ENCODE measurements at places on chromosomes 6 and 20.

DNA sequence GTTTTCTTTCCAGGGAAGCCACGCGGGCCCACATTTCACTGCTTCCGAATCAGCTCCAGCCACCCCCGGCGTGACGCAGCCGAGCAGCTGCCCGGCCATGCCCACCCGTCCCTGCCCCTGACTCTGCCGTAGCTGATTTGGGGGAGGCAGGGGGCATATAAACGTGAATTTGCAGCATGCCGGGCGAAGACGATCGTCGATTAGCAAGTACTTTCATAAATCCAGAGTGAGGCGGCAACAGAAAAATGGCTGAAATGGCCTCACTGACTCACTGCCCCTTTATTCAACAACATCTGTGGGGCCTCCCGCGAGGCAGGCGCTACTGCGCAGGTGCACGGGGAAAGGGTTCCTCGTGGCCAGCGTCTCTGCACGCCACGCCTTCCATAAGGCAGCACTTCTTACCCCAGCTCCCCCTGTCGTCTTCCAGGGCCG lies 118.0 kb downstream of the DLL1 start:
- no peak for DNase-seq

DNA sequence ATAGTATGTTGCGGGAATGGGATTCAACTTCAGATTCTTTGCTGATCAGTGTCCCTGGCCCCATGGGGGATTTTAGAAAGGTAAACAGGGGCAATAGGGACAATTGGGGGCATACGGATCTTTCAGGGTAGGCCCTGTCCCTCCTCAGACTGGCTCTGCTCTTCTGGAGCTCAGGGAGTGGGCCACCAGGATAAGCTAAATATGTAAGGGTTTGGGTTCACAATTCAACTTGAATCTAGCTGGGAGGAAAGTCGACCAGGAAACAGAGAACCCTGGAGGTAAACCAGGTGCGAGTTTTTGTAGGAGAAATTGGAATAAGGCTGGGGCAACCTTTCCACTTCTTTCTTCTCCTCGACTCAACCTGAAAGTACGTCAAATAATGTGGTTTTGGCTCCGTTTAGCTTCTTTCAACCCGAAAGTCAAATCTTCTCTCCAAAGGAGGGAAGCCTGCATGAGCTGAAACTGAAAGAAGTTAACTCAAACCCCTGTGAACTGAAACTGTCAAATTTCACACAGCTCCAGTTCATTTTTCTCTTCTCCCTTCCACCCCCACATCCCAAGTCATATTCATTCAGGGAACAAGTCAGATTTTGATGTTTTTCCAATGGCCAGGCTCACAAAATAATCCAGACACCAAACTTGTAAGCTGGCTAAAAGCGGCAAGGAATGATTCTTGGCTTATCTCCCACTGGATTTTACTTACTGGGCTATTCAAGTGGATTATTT lies 278.2 kb downstream of the CLIC5 start:
- DNase-seq, result no peak

GRCh38 chr6:43821101-43821886 lies 51.3 kb downstream of the VEGFA start:
- DNase-seq, result no peak

DNA sequence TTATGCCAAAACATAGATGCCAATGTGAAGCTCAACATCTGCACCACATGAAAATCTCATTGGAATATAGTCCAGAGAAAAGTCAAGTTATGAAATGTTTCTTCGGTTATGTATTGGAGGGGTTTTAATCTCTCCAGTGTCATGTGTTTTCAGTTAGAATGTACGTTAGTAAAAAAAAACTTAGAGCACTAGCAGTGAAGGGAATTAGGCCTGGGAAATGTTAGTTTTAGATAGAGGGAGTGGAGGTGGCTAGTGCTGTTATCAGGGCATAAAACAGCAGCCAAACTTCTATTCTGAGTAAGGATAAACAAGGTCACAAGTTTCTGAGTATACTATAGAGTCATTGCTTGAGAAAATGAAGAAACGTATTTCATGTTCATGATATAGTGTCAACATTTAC lies 42.9 kb downstream of the HDGFL1 start:
- DNase-seq, result no peak

GRCh38 chr6:6686748-6687601 lies 98.5 kb downstream of the LY86 start:
- no peak for DNase-seq

DNA sequence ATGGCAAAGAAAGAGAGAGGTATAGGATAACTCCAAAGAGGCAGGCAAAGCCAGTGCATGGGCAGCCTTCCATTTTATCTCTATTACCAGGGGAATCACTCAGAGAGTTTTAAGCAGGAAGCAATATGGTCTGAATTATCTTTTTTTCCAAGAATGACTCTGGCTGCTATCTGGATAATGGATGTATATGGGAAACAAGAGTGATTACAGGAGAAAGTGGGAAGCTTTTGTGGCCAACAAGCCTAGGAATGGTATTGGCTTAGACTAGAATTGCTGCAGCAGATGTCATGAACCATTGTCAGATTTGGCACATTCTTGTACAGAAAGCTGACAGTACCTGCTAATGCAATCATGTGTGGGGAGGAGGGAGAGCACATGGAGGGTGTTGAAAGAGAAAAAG lies 73.0 kb upstream of the BTBD3 start:
- DNase-seq, result no peak

All from stimulated activated CD4-positive, alpha-beta T cell treated with anti-CD3 and anti-CD28 coated beads, Interleukin-2, amount 100 ng/mL, for 24 hours (primary cell).